ENCODE measurements at places on chromosomes 4 and X.

- DNase-seq: no peak
Measured at GRCh38 chr4:40645586-40645985, 15.9 kb upstream of the RBM47 start.

DNA sequence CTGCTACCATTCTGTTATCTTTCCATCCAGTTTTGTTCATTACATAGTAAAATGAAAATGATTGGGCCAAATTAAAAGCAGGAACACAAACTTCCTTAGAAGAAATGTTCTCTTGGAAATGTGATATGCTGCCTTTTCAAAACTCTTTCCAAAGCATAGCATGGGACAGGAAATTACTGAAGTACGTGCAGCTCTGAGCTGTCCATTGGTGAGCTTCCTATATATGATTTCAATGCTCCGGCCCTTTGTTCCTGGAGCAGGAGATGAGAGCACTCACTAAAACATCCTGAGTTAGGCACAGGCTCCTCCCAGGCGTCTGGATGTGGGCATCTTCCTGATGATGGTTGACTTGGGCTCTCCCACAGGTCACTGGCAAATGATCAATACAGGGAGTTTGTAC lies 33.0 kb upstream of the ANXA3 start:
- DNase-seq: no peak

- DNase-seq: peak; percentile 81
Measured at GRCh38 chrX:15854080-15854655, 445 bp downstream of the AP1S2 start.

- DNase-seq: peak; percentile 91
Measured at GRCh38 chrX:68827848-68828624, 785 bp upstream of the EFNB1 start.

DNA sequence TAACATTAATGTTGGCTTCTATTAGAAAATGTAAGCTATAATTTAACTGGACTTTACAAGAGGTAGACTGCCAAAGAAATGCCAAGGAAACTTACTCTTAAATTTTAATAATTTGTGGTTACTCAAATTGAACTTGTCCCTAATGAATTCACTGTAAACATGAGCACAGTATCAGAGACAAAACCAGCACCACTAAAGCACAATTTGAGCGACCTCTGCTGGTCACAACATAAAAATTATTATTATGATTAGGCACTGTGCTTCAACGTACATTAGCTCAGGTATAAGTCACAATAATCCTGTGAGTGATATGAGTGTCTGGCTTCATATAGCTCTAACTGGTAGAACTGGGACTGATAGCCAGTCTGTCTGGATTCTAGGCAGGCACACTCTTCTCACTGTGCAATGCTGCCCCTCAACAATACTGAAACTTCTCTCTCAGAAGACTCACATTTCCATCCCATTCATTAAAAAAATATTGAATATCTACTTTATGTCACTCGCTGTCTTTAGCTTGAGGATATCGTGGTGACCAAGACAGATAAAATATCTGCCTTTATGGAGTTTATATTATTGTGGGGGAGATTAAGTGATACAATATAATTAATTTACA lies 8.0 kb downstream of the NUDT6 start:
- DNase-seq: no peak

GRCh38 chrX:129786210-129786651 lies 6.5 kb downstream of the SASH3 start:
- DNase-seq: no peak

GRCh38 chr4:7892212-7893019 lies 47.2 kb downstream of the AFAP1 start:
- no peak for DNase-seq

GRCh38 chrX:148871422-148872160 lies 371.2 kb downstream of the AFF2 start:
- DNase-seq: no peak

GRCh38 chr4:118281611-118282442 lies 71.0 kb downstream of the PRSS12 start:
- no peak for DNase-seq

- DNase-seq: no peak
Measured at GRCh38 chr4:8392591-8393190, 47.8 kb downstream of the ACOX3 start.

DNA sequence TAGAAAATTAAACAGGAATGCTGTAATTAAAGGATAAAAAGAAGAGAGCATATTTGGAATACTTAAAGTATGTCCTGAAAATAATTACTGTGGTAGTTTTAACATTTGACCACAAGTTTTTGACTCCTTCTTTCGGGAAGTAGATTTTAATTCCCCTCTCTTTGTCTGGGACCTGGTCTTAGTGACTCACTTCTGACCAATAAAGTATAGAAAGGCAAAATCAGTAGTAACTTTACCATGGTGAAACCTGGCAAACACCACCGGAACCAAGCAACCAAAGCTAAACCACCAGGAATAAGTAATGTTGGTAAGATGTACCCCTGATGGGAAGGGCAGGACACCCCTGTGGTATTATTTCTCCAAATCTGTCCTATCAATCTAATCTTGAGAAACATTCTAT lies 314.8 kb downstream of the PDHA2 start:
- DNase-seq: no peak

DNA sequence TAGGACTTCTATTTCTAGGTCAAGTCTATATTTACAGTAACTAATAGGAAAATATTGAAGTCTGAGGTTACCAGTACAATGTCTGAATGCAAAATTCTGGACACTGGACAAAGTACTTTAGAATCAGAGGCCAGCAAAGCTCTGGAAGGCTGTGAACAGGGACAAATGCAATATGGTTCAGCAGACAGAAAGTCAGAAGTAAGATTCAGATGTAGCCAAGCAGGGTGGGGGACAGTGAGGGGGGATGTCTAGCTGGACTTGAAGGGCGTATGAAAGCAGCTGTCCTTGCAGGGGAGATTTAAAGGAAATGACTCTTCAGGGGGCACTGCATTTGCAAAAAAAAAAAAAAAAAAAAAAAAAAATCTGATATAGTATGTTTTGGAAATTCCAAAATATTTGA lies 2.9 kb downstream of the SORBS2 start:
- no peak for DNase-seq

DNA sequence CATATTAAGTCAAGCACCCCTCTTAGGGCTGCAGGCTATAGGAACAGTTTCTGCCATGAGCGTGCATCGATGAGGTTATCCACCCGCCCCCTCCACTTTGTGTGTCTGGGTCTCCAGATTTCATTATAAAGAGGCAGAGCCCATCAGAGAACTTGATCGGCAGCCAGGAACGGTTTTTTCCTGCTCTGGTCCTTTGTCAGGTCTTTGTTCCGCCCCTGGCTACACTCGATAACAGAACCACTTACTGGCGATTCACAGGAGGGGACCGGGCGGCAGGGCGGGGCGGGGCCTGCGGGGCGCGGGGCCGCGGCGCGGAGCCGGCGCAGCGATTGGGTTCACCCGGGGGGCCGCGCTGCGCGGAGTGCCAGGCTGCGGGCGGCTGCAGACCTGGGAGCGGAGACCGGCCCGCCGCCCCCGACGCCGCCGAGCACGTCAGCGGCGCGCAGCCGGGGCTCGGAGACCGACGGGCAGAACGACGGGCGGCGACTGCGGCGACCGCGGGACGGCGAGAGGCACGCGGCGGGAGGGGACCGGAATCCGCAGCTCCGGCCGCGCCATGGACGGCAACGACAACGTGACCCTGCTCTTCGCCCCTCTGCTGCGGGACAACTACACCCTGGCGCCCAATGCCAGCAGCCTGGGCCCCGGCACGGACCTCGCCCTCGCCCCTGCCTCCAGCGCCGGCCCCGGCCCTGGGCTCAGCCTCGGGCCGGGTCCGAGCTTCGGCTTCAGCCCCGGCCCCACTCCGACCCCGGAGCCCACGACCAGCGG lies at the start of gene SLC10A4:
TSS of gene SLC10A4 (plus strand) at position 338 of the 771 bp plus-strand sequence. CDS start at position 557, 219 bp downstream.
- peak; percentile 64 for DNase-seq

- no peak for DNase-seq
Measured at GRCh38 chr4:186936496-186937375, 213.1 kb upstream of the FAT1 start.

DNA sequence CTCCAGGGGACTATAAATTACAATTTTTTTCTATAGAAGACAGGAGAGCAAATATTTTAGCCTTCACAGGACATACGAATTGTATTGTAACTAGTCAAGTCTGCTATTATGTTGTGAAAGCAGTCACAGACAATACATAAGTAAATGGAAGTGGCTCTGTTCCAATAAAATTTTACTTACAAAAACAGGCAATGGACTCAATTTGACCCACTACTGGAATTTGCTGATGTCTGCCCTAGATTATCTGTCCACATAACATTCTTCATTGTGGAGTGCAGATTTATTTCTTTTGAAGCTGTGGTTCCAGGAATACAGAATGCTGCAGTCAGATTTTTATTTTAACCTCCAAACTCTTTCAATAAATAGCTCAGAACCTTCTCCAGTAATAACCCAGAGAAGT lies 330.3 kb downstream of the PPP4R3C start:
- no peak for DNase-seq

DNA sequence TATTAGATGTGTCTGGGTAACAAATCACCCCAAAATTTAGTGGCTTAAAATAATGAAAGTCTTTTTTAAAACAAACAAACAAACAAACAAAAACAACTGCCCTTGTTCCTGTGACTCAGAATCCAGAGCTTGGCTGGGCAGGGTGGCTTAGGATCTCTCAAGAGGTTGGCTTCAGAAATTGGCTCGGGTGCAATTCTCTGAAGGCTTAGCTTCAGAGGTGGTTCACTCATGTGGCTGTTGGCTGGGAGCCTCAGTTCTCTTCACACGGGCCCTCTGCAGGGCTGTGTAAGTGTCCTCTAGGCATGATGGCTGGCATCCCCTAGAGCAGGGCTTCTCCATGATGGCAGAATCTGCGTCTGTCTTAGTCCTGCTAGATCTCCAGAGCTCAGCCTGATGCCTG lies 179.9 kb upstream of the BCOR start:
- no peak for DNase-seq

GRCh38 chr4:61003301-61003700 lies 196.8 kb upstream of the ADGRL3 start:
- no peak for DNase-seq

GRCh38 chrX:131812847-131813825 lies 210.0 kb upstream of the STK26 start:
- DNase-seq: peak; percentile 84

GRCh38 chrX:132751063-132751690 lies 207.3 kb downstream of the HS6ST2 start:
- no peak for DNase-seq

DNA sequence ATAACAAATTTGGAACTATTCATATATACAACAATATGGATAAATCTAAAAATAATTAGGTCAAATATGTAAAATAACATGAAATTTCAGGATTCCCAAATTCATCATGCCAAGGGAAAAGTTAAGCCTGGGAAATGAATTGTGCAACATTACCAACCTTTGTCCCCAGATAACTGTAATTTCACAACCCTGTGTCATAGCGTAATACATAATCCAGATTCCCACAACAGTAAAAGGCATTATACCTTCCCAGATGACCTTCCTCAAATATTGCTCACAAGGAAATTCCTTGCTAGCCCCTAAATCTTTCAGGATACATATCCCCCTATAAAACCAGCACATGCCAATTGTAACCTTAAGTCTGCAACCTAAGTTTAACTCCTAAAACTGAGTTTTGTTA lies 32.9 kb upstream of the RAB40A start:
- no peak for DNase-seq

DNA sequence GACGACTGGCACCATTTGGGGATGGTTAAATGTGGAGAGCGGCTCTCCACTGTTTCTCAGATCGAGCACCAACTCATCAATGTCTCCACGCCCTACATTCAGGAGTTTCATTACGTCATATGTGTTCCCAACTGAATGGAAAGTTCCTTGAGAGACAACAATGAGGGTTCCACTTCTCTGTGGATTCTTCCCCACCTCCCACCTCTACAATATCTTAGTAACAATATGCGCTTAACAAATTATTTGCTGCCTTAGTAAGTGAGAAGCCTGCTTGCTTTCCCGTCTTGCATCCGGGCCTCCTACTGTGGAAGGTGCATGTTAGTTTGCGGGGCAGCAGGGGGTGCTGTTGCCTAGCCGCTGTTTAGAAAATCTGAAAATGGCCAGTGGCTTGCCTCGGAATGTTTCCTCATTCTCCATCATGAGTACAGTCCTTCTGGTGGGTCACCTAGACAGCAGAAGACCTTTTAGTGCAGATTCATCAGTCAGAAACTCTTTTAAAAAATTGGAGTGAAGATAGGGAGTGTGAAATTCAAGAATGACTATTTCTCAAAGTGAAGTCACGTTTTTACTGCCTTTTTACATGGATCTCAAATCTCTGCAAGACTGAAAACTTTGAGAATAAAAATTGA lies 55.7 kb downstream of the PHOX2B start:
- DNase-seq: peak; percentile 68

DNA sequence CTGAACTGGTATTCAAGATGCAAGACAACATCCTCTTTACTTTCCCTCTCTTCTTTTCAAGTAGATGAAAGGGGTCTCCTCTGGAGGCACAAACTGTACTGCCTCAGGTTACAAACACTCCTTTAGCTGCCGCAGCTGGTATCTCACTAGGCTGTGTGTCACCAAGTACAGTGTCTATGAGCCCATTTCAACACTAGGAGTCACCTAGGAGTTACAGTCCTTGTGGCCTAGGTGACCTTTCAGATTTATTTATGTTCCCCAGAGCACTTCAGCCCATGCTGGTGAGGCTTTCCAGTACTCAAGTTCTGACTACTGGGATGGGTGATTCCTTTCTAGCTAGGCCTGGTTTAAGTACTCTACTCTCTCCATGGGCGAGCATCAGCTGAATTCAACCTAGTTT lies 32.4 kb upstream of the TMLHE start:
- no peak for DNase-seq

- DNase-seq: peak; percentile 58
Measured at GRCh38 chr4:4320528-4320927, 30.5 kb downstream of the ZBTB49 start.

DNA sequence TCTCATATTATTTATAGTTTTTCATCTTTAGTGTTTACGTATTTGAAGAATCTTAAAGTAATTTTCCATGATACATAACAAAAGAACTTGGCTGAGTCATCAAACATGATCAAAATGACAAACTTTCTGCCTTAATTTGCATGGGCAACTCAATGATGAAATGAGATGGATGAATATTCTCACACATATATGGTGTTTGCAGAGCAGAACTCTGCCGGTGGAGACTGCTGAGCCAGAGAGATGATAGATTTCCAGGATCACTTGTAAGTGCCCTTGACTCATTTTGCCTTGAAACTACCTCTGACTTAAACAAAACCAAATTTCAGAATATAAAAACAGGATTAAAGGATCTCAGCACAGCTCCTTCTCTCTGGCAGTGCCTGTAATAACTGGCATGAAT lies 38.2 kb downstream of the TRPC3 start:
- DNase-seq: no peak

DNA sequence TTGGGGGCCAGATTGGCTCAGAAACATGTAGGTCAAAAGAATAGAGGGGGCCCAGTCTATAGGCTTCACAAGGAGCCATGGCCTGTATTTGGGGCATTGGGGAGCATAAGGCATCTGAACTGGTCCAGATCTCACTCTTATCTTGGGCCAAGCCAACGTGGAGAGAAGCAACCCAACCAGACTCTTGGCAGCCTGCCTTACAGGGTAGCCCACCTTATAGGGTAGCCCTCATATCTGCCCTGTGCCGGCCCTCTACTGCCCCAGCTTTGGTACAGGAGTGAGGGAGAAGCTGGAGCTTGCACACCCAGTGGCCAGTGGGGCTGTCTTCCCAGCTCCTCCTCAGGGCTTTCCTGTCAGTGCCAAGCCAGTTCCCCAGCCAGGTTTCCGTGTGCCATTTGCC lies 142.2 kb downstream of the AMMECR1 start:
- DNase-seq: no peak

GRCh38 chr4:56149591-56149990 lies 200.8 kb downstream of the CEP135 start:
- DNase-seq: no peak

- DNase-seq: no peak
Measured at GRCh38 chrX:39677585-39677977, 420.2 kb downstream of the BCOR start.
